Cardiac muscle cell (in vitro differentiated cells and primary cell): ENCODE measurements at places on chromosomes 13 and 19. TPM values are rescaled to one million over a fixed set of nuclear protein-coding genes. Genes with fewer than 3 reads are reported as not detected.

GRCh38 chr19:9721861-9722260 lies 46.7 kb downstream of the ZNF846 start:
- H3K4me3 ChIP-seq: no peak overlapping the region
- no peak overlapping the region for H3K27ac ChIP-seq
- DNase-seq: no peak
- no peaks in the 10 kb centered on the region for H3K36me3 ChIP-seq
- H3K4me1 ChIP-seq: peaks cover 4% of the 10 kb centered on the region
- no peaks in the 10 kb centered on the region for H3K27me3 ChIP-seq

- H3K4me3 ChIP-seq: no peak overlapping the region
- no peaks in the 10 kb centered on the region for H3K36me3 ChIP-seq
- no peak for DNase-seq
- H3K4me1 ChIP-seq: peaks cover 3% of the 10 kb centered on the region
Measured at GRCh38 chr13:80924596-80924995, 583.7 kb upstream of the SPRY2 start.

DNA sequence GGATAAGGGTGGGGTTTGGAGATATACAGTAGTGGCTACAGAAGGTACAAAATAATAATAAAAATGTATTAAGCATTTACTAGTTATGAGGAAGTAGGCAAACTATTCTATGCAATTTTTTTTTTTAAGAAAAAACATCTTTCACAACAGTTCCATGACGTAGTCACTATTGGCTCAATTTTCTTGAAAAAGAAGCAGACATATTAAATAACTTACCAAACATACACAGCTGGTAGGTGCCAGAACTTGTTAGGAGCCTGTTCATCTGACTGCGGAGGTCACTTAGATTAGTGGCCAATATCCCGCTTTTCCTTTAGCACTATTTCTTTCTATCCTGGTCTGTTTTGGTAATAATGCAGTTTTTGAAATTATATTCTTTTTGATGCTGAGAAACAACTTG lies 593.5 kb downstream of the KCTD12 start:
- DNase-seq: no peak
- H3K27me3 ChIP-seq: no peaks in the 10 kb centered on the region
- no peak overlapping the region for H3K4me3 ChIP-seq
- peaks cover 3% of the 10 kb centered on the region for H3K4me1 ChIP-seq
- no peaks in the 10 kb centered on the region for H3K36me3 ChIP-seq

DNA sequence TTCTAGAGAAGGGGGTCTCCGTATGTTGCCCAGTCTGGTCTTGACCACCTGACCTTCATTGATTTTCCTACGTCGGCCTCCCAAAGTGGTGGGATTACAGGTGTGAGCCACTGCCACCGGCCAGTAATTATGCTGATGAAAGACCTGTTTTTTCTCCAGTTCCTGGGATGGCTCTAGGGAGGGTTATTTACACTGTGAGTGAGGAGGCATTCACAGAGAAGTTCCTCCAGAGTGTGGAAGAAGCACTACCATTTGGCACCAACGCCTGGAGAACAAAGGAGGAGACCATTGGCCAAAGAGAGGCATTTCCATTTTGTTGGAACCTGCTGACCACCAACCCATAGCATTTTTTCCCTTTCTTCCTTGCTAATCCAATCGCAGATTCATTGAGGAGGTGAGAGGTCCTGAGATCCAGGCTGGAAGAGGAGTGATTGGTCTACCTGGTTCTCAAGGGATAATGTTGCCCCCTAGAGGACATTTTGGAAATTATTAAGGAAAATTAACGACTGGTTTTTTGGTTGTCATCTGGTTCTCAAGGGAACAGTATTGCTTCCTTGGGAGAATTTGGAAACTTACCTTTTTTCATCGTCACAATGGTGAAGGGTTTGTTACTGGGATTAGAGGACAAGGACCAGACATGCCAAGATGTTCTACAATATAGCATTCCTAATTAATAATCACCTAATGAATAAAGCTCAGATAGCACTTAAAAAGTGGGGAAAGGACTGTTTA lies 5.5 kb upstream of the SAE1 start:
- peak; percentile 82 for DNase-seq
- no peak overlapping the region for H3K4me3 ChIP-seq

- peaks cover 13% of the 10 kb centered on the region for H3K4me1 ChIP-seq
- DNase-seq: no peak
- H3K36me3 ChIP-seq: no peaks in the 10 kb centered on the region
- no peak overlapping the region for H3K27ac ChIP-seq
- H3K4me3 ChIP-seq: no peak overlapping the region
Measured at GRCh38 chr13:40471911-40472310, 194.5 kb downstream of the FOXO1 start.

DNA sequence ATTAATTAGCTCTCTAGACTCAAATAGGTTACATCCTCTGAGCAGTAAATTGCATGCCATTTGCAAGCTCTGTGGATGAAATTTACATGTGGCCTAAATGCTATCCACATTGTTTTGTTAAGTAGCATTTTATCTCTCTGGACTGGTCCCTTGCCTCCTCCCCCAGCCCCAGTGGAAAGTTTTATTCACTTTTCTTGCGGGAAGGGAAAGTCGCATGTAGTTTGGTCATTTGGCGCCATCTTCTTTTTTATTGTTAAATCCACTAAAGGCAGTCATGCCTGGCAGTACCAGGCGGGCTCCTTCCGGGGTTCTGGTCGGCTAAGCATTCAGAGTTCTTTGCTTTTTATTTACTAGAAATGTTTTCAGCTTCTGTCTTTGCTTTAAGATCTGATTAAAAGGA lies 188.7 kb downstream of the TM9SF2 start:
- H3K27ac ChIP-seq: no peak overlapping the region
- no peaks in the 10 kb centered on the region for H3K36me3 ChIP-seq
- no peaks in the 10 kb centered on the region for H3K27me3 ChIP-seq
- H3K4me1 ChIP-seq: peaks cover 35% of the 10 kb centered on the region
- H3K4me3 ChIP-seq: no peak overlapping the region

GRCh38 chr19:52188822-52189734 lies 774 bp upstream of the PPP2R1A start:
- peak overlapping the region; percentile 23 for H3K4me3 ChIP-seq
- H3K27me3 ChIP-seq: no peaks in the 10 kb centered on the region
- H3K4me1 ChIP-seq: peaks cover 23% of the 10 kb centered on the region
- peak overlapping the region; percentile 93 for H3K27ac ChIP-seq

- H3K27me3 ChIP-seq: peaks cover 24% of the 10 kb centered on the region
- H3K27ac ChIP-seq: no peak overlapping the region
- H3K36me3 ChIP-seq: no peaks in the 10 kb centered on the region
- no peaks in the 10 kb centered on the region for H3K4me1 ChIP-seq
- DNase-seq: no peak
Measured at GRCh38 chr19:31261019-31261602, 88.1 kb downstream of the TSHZ3 start.

DNA sequence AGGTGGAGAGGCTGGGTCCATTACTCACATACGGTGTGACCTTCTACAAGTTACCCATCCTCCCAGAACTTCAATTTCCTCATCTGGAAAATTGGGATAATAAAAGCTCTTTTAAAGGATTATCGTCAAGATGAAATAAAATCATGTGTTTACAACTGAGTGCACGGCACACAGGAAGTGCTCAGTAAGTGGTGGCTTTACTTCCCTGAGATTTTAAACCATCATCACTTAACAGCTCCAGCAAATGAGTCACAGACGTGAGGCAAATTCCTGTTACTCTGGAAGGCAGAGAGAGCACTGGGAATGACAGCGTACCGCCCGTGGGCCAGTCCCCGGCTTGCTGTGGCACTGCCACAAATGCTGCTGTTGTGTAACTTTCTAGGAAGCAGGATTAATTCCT lies 64.1 kb downstream of the MRPL57 start:
- H3K27ac ChIP-seq: no peak overlapping the region
- H3K4me3 ChIP-seq: no peak overlapping the region
- DNase-seq: peak; percentile 59
- no peaks in the 10 kb centered on the region for H3K36me3 ChIP-seq
- H3K27me3 ChIP-seq: no peaks in the 10 kb centered on the region

- H3K36me3 ChIP-seq: no peaks in the 10 kb centered on the region
- no peaks in the 10 kb centered on the region for H3K4me1 ChIP-seq
- no peak overlapping the region for H3K27ac ChIP-seq
- no peaks in the 10 kb centered on the region for H3K27me3 ChIP-seq
Measured at GRCh38 chr13:90105276-90105675, 1242.2 kb upstream of the MIR17HG start.

GRCh38 chr19:10625003-10625761 lies at the start of gene SLC44A2:
SLC44A2 (plus strand) TSS chr19:10625553; CDS start chr19:10625634, 81 bp downstream.
- peak within 1 kb of the TSS; percentile 51 for H3K4me3 ChIP-seq
- no peaks in the 10 kb centered on the region for H3K4me1 ChIP-seq
- H3K36me3 ChIP-seq: peaks cover 6% of the 10 kb centered on the region
- H3K27me3 ChIP-seq: no peaks in the 10 kb centered on the region
- H3K27ac ChIP-seq: peak within 1 kb of the TSS; percentile 8

DNA sequence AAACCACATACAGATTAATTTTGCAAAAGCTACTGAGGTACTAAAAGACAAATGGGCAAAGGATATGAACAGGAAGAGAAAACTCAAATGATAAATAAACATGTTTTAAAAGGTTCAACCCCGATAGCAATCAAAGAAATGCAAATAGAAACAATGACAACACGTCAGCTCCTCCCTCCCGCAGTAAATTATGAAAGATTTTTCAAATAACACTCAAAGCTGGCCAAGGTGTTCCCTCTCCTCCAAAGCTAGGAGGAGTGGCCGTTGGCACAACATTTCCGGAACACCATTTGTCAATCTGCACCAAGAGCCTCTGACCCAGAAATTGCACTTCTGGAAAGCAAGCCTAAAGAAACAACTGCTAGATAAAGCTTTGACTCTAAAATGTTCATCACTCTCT lies 28.3 kb downstream of the INSR start:
- H3K4me3 ChIP-seq: no peak overlapping the region
- peaks cover 5% of the 10 kb centered on the region for H3K4me1 ChIP-seq
- no peak overlapping the region for H3K27ac ChIP-seq
- DNase-seq: no peak
- peaks cover 8% of the 10 kb centered on the region for H3K36me3 ChIP-seq

Gene GNG14
- total RNA-seq: 1.1 TPM in 1 of 2 replicates, not detected in the other

Gene MAMSTR
- total RNA-seq: 3.5 and 4.7 TPM in 2 replicates

Gene ZNF808
- 19.0 and 22.9 TPM in 2 replicates for total RNA-seq
